Psoas muscle (tissue), 8 donors: ENCODE measurements at places on chromosomes 1 and 21.
A peak's percentile ranks its signal among the peaks of the same experiment; 100 is the strongest.

DNA sequence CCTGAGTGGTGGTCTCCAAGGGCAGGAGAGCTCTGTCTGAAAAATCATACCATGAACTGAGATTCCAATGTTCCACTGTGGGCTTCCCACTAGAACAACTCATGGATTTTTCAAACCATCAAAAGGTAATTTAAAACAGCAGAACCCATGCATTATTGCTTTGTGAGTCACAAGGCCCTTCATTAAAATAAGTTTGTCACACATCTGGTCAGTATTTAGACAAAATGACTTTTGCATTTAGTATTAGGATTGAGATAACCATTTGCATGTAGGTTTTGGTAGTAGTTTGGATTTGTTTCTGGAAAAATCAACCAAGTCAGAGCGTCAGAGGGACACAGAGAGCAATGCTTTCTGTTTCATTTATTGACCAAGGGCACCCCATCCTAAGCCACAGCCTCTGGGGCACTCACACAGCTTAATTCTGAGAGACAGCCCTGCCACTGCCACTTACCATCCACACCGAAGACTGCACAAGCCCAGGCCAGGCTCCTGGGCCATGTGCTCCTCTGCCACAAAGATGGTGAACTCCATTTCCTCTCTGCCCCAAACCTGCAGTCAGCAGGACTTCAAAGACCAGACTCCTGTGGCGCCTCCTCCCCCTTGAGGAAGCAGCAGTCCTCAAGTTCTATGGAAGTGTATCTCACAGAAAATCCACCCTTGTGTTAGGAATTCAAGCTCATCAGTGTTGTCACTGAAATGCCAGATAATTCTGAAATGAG, 132.6 kb upstream of the DUSP10 start:
- H3K4me3 ChIP-seq: no peak overlapping the region
- no peaks in the 10 kb centered on the region for H3K4me1 ChIP-seq
- DNase-seq: no peak
- H3K27me3 ChIP-seq: no peaks in the 10 kb centered on the region
- H3K27ac ChIP-seq: no peak overlapping the region

- H3K27ac ChIP-seq: no peak overlapping the region
- H3K4me3 ChIP-seq: no peak overlapping the region
- no peaks in the 10 kb centered on the region for H3K36me3 ChIP-seq
These were observed 44.6 kb downstream of the RCAN1 start for GRCh38 chr21:34570313-34570712.

DNA sequence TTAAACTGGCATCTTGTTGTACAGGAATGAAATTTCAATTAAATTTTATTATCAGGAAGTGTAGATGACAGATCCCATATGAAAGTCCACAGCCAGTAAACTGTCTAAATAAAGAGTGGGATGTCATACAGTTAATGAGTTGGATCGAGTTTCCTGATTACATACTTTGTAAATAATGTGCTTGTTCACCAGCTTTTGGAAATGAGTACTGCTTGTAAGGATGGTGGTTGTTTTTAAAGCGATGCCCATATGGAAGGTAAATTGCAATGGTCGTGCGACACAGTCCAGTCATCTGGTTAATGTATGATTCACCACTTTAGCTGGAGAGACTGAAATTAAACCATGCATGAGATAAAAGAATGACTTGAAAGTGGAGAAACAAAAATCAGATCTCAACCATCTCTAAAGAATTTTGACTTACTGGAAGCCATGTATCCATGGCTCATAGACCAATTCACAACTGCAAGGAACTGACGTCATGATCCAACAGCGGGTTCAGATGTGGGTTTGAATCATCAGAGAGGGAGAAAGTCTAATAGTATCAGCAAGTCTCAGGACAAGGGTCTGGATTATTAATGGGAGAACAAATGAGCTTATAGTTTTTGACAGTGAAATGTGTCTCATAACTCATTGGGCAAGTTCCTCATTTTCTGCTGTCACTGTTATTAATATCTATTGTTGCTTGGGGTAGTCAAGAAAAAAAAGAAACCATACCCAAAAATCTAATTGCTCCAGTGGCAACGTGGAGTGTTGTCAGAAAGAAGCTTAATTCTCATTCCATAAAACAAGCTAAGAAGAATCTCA, 49.0 kb downstream of the MAP10 start:
- no peaks in the 10 kb centered on the region for H3K27me3 ChIP-seq
- H3K4me1 ChIP-seq: peaks cover 18% of the 10 kb centered on the region
- no peak overlapping the region for H3K27ac ChIP-seq
- no peak for DNase-seq
- H3K36me3 ChIP-seq: no peaks in the 10 kb centered on the region

- peak overlapping the region; percentile 74 for H3K27ac ChIP-seq
- peaks cover 22% of the 10 kb centered on the region for H3K4me1 ChIP-seq
- H3K27me3 ChIP-seq: peaks cover 3% of the 10 kb centered on the region
These were observed 22.7 kb upstream of the IFNGR2 start for GRCh38 chr21:33380483-33380998.
